ENCODE measurements at places on chromosomes 11 and 22.

GRCh38 chr11:66953081-66953833 is 4.9 kb downstream of the PC start:
- no peak for DNase-seq

DNA sequence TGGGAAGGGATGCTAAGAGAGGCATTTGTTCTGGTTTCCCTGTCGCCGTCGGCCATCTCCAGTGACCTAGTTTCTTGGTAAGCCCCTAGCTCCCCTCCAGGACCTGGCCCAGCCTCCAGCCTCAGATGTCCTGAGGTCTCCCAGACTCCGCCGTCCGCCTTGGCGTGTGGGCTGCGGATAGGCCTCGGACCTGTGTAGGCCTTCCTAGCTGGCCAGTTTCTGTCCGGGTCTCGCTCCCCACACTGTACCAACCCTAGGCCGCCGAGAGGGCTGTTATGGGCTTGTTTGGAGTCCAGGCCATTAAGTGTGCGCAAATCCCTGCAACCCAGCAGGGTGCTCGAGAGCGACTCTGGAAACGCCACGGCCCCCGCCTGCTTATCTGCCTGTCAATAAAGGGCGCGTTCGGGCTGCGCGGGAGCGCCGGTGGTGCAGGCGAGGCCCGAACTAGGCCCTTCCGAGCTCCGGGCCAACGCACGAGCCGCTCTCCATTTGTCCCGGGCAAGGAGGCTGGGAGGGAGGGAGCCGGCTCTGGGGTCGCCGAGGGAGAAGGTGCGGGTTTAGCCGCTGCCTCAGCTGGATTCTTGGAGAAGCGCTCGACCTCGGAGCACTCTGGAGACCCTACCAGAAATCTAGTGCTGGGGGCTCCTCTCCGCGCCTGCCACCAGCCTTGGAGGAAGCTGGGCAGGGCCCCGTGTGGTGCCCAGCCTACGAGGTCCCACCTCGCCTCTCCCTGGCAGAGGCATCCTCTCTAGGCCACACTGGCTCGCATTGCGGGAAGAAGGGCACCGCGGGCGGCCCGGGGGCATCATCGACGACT is 8.7 kb upstream of the PAX6 start:
- no peak for DNase-seq

- no peak for DNase-seq
These were observed 539.1 kb downstream of the FAM181B start for GRCh38 chr11:82194521-82194920.

- DNase-seq = no peak
These were observed 92.9 kb upstream of the RCN1 start for GRCh38 chr11:31997955-31998354.
